ENCODE measurements at places on chromosomes 6 and 20. TPM values are rescaled to one million over a fixed set of nuclear protein-coding genes. Genes with fewer than 3 reads are reported as not detected.

DNA sequence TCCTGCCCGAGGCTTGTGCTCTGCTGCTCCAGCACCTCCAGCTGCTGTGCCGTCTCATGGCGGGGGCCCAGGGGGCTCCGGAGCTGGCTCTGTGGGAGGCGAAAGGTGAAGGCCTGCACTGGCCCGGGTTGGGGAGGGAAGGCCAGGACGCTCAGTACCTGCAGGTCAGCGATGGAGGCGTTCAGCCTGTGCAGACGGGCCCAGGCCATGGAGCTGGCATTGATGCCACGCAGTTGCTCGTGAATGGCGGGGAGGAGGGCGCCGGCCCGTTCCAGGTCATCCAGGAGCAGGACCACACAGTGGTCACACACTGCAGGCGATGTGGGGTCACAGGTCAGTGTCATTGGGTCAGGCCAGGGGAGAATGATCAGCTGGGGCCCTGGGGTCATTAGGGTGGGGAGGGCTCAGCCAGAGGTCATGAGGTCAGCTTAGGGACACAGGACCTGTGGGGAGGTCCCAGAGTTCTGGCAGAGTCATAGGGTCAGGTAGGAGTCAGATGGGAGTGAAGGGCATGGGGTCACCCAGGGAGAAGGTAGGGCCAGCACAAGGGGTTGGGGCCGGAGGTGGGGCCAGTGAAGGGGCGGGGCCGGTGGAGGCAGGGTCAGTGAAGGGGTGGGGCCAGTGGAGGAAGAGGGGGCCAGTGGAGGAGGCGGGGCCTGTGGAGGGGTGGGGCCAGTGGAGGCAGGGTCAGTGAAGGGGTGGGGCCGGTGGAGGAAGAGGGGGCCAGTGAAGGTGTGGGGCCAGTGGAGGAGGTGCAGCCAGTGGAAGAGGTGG lies 18.0 kb downstream of the ADRM1 start:
- DNase-seq: no peak

- DNase-seq: no peak
Observed at GRCh38 chr6:11785774-11786579, 7.4 kb upstream of the ADTRP start.

- no peak for DNase-seq
Observed at GRCh38 chr6:75149696-75150095, 56.2 kb downstream of the COL12A1 start.

- DNase-seq: no peak
Observed at GRCh38 chr20:5180933-5181332, 54.1 kb downstream of the CDS2 start.

DNA sequence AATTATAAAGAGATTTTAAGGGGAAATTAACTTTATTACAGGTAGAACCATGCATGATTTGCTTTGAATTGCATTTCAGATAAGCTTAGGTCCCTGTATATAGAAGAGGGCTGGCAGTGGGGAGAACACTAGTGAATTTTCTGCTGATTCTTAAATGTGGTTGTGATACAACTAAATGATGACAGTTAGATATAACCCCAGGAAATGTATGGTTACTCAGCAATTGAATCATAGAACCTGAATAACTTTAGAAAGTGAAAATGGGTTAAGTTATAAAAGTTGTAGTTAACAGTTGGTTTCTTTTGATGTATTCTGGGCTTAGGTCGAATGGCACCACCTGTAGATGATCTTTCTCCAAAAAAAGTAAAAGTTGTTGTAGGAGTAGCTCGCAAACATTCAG lies 70.1 kb downstream of the PHF3 start:
- no peak for DNase-seq

GRCh38 chr6:123589317-123589716 lies 47.4 kb downstream of the TRDN start:
- no peak for DNase-seq

GRCh38 chr20:57532104-57532503 lies 7.2 kb upstream of the CTCFL start:
- DNase-seq: no peak

GRCh38 chr6:79450984-79451383 lies 86.2 kb downstream of the LCA5 start:
- DNase-seq: no peak

- DNase-seq: no peak
Observed at GRCh38 chr20:64072498-64073063, 6.7 kb downstream of the RGS19 start.

DNA sequence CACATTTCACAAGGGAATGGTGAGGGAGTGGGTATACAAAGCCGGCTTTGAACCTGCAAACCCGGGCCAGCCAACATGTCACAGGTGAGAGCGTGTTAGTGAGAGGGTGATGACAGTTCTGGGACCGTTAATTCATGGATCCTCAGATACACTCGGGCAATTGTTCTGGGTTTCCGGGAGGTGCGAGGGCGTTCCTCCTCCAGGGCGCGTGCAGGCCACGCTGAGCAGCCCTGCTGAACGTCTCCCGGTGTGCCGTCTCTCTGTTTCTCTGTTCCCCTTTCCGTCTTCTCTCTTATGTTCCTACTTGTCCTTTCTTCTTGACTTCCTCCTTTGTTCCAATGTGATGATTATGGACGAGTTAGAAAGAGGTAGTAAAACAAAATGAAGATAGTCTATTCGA lies 130.0 kb upstream of the GMDS start:
- no peak for DNase-seq

DNA sequence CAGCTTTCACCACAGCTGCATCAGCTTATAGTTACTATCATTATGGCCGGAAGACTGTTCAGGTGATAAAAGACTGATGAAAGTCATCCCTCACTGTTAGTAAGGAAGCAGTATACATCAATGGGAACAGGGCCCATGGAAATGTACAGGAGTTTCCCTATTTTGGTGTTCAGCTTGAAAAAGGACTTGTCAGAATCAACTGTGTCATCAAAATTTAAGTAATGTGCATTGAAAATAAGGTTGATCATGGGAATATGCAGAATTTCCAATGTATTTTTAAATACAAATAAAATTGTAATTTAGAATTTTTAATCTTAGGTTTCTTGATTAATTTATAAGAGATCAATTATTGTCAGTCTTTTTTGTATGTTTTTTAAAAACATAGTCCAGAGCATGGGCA lies 16.8 kb downstream of the LRRN4 start:
- no peak for DNase-seq

- no peak for DNase-seq
Observed at GRCh38 chr6:72952808-72953630, 272.3 kb downstream of the KHDC1L start.

CASS4 gene
- total RNA-seq: not detected

SLC32A1 gene
- total RNA-seq: not detected

SLC22A2 gene
- not detected for total RNA-seq

BMP2 gene
- total RNA-seq: 17.2 TPM

NCR2 gene
- total RNA-seq: not detected

SUN5 gene
- total RNA-seq: not detected

Data from kidney epithelial cell (primary cell).